ENCODE measurements at places on chromosomes 3 and 15. TPM values are rescaled to one million over a fixed set of nuclear protein-coding genes. Genes with fewer than 3 reads are reported as not detected.

DNA sequence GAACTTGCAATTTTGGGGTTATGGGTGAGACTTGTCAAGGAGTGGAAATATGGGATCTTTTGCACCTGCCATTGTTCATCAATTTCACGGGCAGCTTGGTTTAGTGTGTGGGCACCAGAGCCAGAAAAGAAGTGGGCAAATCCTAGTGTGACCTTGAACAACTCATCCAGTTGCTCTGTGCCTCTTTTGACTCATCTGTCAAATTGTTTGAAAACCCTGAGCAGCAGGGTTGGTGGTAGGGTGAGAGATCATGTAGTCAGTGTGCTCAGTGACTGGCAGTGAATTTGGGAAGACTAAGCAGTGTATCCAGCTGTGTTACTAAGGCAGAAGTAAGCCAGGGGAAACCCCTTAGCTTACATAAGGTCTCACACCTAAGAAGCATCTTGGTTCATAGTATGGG lies 293.0 kb upstream of the TRIM42 start:
- DNase-seq, result no peak

ANKUB1 gene
- total RNA-seq, result not detected

NBEAL2 gene
- 14.5 TPM for total RNA-seq

- no peak for DNase-seq
These were observed 51.5 kb upstream of the COL6A6 start for GRCh38 chr3:130465521-130465920.

- no peak for DNase-seq
These were observed 5.8 kb downstream of the SLC12A6 start for GRCh38 chr15:34331809-34332208.

DNA sequence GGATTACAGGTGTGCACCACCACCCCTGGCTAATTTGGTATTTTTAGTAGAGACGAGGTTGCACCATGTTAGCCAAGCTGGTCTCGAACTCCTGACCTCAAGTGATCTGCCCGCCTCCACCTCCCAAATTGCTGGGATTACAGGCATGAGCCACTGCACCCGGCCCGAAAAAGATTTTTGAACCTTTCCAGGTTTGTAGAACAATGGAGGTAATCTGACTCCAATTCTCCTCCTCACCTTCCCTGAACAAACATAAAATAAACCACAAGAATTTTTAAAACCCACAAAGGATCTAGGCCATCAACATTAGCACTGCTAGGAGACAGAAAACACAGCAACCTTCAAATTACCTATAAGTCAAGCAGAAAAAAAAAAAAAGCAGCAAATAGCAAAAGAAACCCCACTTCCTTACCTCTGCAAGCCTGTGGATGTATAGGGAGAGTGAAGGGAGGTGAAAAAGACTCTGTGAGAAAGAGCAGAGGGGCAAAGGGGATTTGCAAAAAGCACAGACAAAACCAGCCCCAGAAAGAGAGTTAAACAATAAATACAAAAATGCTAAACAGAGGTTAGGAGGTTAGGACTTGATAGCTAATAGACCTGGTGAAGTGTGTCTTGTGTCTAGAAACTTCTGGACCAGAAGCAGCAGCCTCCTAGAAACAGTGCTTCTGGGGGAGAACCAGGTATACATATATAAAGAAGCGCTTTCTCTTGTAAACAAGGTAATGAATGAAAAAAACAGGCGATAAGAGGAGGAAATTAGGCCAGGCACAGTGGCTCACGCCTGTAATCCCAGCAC lies 32.1 kb downstream of the TFDP2 start:
- DNase-seq, result no peak

DNA sequence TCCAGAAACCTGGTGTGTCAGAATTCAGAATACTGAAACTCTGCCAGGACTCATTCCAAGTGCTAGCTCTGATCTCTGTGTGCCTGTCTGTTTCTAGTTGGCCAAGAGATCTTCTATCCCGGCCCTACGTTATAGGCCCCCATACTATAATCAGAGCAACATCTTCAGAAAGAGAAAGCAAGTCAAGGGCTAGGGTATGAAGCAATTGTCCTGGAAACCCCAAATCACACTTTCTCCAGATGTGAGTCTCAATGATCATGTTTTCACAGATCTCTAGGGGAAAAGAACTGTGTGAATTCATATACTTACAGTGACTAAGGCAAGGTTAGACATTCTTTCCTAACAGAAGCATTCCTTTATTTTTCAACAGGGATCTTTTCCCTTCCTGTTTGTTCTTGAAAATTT lies 309.7 kb downstream of the SLC9A9 start:
- DNase-seq, result no peak

LRRC15 gene
- 0.14 TPM for total RNA-seq

GRCh38 chr3:127218454-127218922 lies 25.6 kb downstream of the PRR23E start:
- no peak for DNase-seq

GRCh38 chr3:131602011-131602779 lies 99.4 kb upstream of the MRPL3 start:
- DNase-seq, result no peak

DNA sequence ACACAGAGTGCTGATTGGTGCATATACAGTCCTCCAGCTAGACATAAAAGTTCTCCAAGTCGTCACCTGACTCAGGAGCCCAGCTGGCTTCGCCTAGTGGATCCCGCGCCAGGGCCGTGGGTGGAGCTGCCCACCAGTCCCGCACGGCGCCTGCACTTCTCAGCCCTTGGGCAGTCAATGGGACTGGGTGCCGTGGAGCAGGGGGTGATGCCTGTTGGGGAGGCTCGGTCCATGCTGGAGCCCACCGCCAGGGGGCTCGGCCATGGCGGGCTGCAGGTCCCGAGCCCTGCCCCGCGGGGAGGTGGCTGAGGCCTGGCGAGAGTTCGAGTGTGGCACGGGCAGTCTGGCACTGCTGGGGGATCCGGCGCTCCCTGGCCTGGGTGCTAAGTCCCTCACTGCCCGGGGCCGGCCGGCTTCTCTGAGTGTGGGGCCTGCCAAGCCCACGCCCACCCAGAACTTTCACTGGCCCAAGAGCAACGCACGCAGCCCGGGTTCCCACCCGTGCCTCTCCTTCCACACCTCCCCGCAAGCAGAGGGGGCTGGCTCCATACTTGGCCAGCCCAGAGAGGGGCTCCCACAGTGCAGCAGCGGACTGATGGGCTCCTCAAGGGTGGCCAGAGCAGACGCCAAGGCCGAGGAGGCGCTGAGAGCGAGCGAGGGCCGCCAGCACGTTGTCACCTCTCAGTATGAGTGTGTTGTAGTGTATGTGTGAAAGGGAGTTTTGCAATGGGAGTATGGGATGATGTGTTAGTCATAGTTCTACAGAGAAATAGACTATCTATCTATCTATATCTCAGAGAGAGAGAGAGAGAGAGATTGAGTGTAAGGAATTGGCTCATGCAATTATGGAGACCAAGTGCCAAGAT lies 69.0 kb downstream of the UBE2E2 start:
- DNase-seq, result no peak

GRCh38 chr3:117801912-117802239 lies 1092.3 kb downstream of the TUSC7 start:
- no peak for DNase-seq

DNA sequence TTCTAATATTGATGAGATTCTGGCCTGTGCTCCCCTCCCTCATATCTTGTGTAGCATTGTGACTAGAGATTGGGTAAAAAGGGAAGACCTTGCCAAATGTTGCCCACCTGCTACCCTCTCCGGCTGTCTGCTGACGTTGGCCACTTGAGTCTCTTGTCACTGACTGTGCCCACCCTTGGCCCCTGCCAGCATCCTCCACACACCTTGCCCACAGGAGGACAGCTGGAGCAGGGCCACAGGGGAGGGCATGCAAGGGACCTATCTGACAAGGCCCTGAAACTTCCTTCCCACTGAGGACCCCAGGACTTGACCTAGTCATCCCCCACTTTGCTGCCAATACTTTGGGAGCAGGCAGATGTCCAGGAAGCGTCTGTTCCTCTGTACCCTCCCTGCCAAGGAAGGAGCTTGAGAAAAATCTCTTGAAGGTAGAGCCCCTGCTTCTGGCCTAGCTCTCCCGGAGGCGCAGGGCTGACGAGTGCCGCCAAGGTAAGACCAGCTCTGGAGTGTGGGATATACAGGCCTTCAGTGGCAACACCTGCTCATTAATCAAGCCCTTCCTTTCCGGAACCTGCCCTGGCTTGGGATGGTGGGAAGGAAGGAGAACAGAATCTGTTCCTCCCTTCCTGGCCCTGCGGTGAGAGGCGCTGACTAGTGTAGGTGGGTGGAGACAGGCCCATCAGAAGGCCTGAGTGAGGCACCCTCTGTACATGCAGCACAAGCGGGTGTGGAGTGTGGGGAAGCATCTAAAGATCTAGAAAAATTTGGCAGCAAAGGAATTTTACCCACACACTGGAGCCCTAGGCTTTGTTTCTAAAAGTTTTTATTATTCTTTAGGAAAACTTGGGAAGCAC lies 4.9 kb upstream of the PAK6 start:
- no peak for DNase-seq

DNA sequence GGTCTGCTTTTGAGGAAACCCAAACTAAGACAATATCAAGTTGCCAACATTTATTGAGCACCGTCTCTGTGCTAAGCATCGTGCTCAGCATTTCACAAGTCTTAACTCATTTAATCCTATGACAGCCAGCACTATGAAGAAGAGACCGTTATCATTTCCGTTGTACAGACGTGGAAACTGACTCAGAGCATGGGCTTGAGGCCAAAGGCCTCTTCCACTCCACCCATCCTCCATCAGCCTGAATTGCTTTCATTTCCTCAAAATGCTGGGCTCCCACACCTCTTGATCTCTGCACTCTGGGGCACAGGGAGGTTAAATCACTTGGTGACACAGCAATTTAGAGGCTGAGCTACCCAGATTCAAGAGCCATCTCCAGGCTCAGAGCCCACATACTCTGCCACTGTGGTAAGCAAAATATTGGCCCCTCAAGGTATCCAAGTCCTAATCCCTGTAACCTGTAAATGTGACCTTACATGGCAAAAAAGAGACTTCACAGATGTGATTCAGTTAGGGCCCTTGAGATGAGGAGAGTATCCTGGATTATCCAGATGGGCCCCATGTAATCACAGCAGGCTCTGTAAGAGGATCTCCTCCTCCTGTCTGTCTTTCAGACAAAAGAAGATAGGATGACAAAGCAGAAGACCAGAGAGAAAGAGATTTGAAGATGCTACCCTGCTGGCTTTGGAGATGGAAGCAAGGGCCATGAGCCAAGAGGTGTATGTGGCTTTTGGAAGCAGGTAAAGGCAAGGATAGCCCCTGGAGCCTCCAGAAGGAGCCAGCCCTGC lies 24.3 kb upstream of the FLNB start:
- DNase-seq, result no peak

RAP2B gene
- 3.3 TPM for total RNA-seq

KLF13 gene
- 63.4 TPM for total RNA-seq

ARPIN gene
- total RNA-seq, result 12.0 TPM

PDZRN3 gene
- 130 TPM for total RNA-seq

ZNF660 gene
- 0.49 TPM for total RNA-seq

ITGA11 gene
- 32.6 TPM for total RNA-seq

GRCh38 chr3:138381950-138382715 lies 33.8 kb downstream of the MRAS start:
- DNase-seq, result peak; percentile 86

CA12 gene
- 0.65 TPM for total RNA-seq

IL20RB gene
- 0.43 TPM for total RNA-seq

GPR27 gene
- 3.7 TPM for total RNA-seq

- no peak for DNase-seq
These were observed 1.6 kb downstream of the GABPB1 start for GRCh38 chr15:50353251-50353974.

CCRL2 gene
- 1.2 TPM for total RNA-seq

GRCh38 chr3:24804095-24804494 lies 309.4 kb upstream of the THRB start:
- DNase-seq, result no peak

DNA sequence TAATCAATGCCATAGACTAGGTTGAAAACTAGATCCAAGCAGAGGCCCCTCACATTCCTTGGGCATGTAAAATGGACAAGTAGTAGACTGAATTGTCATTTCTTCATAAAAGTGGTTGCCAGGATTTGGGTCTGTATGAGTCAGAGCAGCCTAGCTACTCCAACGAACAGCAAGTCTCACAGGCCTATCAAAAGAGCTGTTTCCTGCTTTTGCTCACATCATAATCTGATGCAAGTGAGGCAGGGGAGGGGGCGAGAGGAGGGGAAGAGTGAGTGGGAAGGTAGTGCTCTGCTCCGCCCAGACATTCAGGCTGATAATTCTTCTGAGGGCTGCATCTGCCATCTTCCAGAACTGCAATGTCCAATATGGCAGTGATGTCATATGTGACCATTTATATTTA lies 228.9 kb upstream of the PRICKLE2 start:
- DNase-seq, result no peak

DNA sequence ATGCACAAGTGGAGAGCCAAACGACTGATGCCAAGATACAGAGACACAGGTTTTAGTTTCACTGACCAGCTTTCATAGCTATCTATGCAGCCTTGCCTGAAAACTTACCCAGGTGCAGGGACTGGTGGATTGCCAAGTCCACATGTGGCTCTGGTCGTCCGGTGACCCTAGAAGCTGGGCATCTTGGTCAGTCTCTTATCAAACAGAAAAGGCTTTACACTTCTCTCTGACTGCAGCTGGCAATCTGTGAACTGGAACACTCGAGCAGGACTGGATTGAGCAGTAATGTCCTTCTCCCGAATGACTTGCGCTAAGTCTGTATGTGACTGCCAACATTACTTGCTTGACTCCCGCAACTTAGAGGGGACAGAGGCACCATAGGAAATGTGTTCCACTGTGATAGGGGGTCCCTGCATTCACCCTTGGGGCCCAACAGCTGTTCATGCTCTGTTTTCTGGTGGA lies 63.0 kb upstream of the SIAH2 start:
- DNase-seq, result no peak

GRCh38 chr3:122533931-122534334 lies 19.2 kb upstream of the KPNA1 start:
- no peak for DNase-seq

DNA sequence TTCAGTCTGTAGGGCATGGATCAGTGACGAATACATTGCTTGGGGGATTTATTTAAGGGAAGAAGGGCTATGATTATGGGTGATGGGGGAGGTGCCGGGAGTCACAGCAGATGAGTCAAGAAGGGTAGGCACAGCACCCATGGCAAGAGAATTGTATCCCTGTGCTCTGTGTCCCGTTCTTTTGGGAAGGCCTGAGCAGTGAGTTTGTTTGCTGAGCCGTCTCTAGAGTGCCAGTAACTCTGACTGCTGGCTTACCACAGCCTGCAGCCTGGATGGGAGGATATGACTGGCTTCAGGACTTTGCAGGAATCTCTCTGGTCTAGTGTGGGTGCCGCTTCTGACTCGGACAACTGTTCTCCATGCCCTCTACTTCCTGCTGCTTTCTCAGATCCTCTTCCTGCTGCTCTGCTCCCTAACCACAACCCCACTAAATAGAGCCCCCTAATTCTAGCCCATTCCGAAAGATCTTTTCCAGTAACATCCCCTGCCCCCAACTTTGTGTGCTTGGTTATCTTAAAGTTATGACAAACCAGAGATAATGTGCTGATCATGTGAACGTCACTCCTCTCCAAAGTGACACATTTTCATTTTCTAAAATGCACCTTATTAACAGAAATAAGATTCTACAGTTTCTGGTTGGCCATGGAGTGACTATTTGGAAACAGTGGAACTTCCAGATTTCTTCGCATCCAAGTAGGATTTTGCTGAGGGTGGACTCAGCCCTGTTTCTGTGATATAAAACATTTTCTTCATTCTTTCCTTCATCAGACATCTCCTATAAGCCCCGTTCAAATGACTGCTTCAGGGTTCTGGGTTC lies 239.0 kb downstream of the SLCO3A1 start:
- DNase-seq, result no peak

- peak; percentile 41 for DNase-seq
These were observed 12.5 kb downstream of the FBLN2 start for GRCh38 chr3:13561376-13561775.

- no peak for DNase-seq
These were observed 85.3 kb upstream of the SLC6A1 start for GRCh38 chr3:10907262-10907661.
